Tibial artery (tissue), 4 donors: ENCODE measurements at places on chromosomes 4 and X.

DNA sequence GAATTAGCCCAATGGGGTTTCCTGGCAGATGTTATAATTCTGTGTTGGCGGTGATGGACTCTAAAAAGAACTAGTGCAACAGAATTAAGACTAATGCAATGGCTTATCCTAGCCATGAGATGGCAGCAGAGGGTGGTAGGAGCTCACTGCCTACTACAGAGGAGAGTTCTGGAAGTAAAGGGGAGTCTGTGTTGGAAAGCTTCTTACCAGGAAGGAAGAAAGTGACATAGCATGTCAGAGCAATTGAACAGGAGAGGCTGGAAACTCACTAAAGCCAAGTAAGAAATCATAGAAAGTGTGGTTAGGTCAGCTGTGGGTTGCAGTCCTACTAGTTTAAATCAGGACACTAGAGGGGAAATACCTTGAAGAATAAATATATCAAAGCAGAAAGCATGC is 6.3 kb upstream of the TRPC5OS start:
- DNase-seq = no peak

GRCh38 chrX:31376408-31377022 is 304.7 kb upstream of the FTHL17 start:
- no peak for DNase-seq

GRCh38 chrX:68571292-68571609 is 72.4 kb downstream of the YIPF6 start:
- DNase-seq = no peak

- DNase-seq = no peak
Measured at GRCh38 chrX:19947612-19948011, 43.2 kb downstream of the BCLAF3 start.

- no peak for DNase-seq
Measured at GRCh38 chrX:118364261-118364660, 18.4 kb downstream of the WDR44 start.

DNA sequence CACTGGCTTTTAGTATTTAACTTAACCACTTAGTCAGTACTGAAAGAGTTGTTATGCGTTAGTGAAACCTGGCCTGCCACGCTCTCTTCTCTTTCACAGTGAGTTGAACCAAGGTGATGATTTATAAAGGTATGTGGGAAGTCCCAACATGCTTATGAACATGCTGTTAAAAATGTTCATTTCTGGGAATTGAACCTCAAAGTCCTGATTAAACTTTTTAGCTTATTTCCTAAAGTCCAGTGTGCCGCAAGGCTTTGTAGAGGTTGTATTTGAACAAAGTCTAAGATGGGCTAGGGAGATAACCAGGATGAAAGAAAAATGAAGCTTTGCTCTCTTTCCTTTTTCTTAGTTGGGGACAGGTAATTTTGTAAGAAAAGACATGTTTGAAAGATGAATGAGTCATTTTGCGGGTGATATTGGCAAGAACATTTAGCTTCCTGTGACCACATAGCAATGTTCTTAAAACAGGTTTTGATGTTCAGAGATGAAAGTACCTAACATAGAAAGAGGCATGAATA is 270.3 kb downstream of the DTHD1 start:
- no peak for DNase-seq

GRCh38 chrX:54042609-54043021 is 1.7 kb downstream of the PHF8 start:
- peak; percentile 56 for DNase-seq

GRCh38 chr4:145930592-145930991 is 8.0 kb downstream of the ZNF827 start:
- DNase-seq = no peak

- no peak for DNase-seq
Measured at GRCh38 chr4:157389741-157390140, 169.2 kb downstream of the GRIA2 start.

GRCh38 chr4:153705743-153706468 is 21.8 kb downstream of the TLR2 start:
- DNase-seq = no peak

GRCh38 chr4:166073783-166074182 is 200.7 kb downstream of the TLL1 start:
- DNase-seq = no peak

DNA sequence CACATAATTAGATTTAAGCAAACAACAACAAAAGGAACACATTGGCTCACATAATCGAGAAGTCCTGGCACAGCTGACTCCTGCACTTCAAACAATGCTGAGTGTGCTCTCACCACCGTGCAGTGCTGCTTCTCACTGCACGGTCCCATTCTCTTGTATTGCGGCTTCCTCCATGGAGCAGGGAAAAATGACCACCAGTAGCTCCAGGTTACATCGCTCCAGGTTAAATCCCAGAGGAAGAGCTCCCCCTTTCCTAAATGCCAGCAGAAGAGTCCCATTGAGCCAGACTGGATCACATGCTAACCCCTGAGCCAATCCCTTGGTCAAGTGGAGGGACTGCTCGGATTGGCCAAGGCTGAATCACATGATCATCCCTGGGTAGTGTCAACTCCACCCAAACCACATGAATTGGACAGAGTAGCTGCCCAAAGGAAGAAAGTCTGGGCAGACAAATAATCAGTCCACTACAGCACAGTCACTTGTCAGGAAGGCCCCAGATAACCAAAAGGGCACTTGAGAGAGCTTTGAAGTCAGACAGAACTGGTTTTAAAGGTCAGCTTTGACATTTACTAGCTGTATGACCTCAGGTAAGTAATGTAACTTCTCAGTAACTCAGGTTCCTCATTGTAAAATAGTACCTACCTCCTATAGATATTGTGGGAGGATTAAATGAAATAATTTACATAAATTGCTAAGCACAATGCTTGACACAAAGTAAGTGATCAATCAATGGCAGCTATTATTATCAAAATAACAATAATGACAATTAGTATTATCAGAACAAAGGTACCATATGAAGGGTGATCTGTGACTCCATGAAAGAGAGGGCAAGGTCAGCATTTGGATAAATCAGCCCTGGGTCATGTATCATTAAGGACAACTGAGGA is 14.3 kb downstream of the TEC start:
- no peak for DNase-seq

DNA sequence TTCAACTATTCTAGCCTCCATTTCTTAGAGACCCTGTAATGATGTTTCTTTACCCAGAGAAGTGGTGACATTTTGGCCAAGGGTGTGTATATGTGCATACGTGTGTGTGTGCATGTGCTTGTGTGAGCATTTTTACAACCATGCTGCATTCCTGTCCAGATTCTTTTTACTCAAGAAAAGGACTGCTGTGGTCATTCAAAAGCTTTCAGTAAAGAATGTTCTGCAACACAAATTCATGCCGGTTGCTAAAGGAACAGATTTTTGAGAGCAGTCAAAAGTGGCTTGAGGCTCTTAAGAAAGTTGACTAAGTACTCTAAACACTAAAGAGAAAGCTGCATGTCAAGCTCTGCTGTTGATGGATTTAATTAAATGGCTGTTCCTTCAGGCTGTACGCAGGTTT is 65.0 kb upstream of the FMR1 start:
- DNase-seq = no peak
